Right atrium auricular region (tissue), 2 donors: ENCODE measurements at places on chromosomes 3 and 15. TPM values are rescaled to one million over a fixed set of nuclear protein-coding genes. Genes with fewer than 3 reads are reported as not detected.

- peaks cover 33% of the 10 kb centered on the region for H3K4me1 ChIP-seq
- H3K27ac ChIP-seq, result no peak overlapping the region
- no peaks in the 10 kb centered on the region for H3K27me3 ChIP-seq
- no peaks in the 10 kb centered on the region for H3K36me3 ChIP-seq
Measured at GRCh38 chr3:29764603-29765254, 483.9 kb downstream of the RBMS3 start.

- peak; percentile 90 for DNase-seq
- no peaks in the 10 kb centered on the region for H3K36me3 ChIP-seq
- peak overlapping the region; percentile 8 for H3K4me3 ChIP-seq
- H3K27ac ChIP-seq, result peak overlapping the region; percentile 83
- no peaks in the 10 kb centered on the region for H3K4me1 ChIP-seq
Measured at GRCh38 chr15:66851311-66852063, 149.5 kb downstream of the SMAD6 start.

DNA sequence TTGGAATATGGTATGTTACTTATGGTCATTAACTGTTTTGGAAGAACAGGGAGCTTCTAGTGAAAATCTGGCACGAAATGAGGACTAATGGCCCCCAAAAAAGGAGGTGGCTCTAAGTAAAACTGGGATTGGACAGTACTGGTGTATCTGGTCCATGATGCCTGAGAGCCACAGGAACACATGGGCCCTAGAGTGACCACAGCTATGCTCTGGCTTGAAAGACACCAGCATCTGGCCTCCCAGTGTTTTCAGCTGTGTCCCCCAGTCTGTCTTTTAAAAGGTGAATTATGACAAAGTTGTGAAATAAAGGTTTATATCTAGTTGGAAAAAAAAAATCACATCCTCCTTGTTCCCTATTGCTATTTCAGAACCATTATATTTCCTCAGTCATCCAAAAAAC, 64.5 kb downstream of the GSK3B start:
- no peak overlapping the region for H3K4me3 ChIP-seq
- no peaks in the 10 kb centered on the region for H3K36me3 ChIP-seq
- peaks cover 18% of the 10 kb centered on the region for H3K4me1 ChIP-seq
- no peak for DNase-seq
- H3K27ac ChIP-seq, result no peak overlapping the region
- no peaks in the 10 kb centered on the region for H3K27me3 ChIP-seq

- peak overlapping the region; percentile 58 for H3K27ac ChIP-seq
- peaks cover 3% of the 10 kb centered on the region for H3K27me3 ChIP-seq
- peak overlapping the region; percentile 65 for H3K4me3 ChIP-seq
- H3K4me1 ChIP-seq, result no peaks in the 10 kb centered on the region
- peak; percentile 72 for DNase-seq
Measured at GRCh38 chr15:57376696-57377477, 582 bp downstream of the CGNL1 start.

- no peaks in the 10 kb centered on the region for H3K27me3 ChIP-seq
- no peak overlapping the region for H3K4me3 ChIP-seq
- no peaks in the 10 kb centered on the region for H3K4me1 ChIP-seq
- DNase-seq, result no peak
Measured at GRCh38 chr15:45254405-45254804, 2.4 kb downstream of the SLC28A2 start.

Gene ASB14
- 2.5 TPM for total RNA-seq

Gene SLC26A6
- total RNA-seq, result 10.1 TPM
